ENCODE measurements at places on chromosomes 3 and 15.
A peak's percentile ranks its signal among the peaks of the same experiment; 100 is the strongest.

- DNase-seq: no peak
Measured at GRCh38 chr3:99330281-99330680, 308.1 kb upstream of the COL8A1 start.

DNA sequence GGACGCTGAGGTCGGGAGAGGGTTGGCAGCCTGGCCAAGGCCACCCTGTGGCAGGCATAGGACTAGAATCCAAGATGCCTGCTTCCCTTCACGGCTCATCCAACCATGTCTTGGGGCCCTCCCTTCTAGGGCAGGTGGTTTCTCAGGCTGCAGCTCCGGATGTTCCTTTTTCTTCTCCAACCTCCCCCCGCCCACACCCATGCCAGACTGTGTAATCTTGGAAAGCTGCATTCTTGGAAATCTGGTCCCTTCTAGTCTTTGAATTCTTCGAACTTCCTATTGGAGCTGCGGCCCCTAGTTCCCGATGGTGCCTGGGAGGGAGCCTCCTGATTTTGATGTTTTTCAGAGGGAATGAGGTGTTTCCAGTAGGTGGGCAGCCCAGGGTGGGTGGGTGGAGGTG, 109.8 kb downstream of the FBLN2 start:
- DNase-seq: no peak

DNA sequence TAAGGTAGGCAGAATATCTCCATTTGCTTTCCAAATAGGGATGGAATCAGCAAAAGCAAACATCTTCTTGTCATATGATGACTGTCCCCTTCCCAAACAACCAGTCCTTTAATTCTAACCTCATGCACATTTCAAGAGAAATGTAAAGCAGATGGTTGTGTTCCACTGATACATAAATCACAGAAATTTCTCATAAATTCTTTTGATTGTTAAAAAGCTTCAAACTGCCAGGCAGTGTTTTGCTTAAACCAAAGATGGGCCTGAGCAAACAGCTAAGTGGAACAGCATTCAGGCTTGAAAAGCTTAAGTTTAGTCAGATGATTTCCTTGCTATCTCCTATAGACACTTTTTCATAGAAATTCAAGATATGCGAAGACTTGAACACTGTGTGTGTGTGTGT, 74.3 kb upstream of the SOX2 start:
- DNase-seq: peak; percentile 12

DNA sequence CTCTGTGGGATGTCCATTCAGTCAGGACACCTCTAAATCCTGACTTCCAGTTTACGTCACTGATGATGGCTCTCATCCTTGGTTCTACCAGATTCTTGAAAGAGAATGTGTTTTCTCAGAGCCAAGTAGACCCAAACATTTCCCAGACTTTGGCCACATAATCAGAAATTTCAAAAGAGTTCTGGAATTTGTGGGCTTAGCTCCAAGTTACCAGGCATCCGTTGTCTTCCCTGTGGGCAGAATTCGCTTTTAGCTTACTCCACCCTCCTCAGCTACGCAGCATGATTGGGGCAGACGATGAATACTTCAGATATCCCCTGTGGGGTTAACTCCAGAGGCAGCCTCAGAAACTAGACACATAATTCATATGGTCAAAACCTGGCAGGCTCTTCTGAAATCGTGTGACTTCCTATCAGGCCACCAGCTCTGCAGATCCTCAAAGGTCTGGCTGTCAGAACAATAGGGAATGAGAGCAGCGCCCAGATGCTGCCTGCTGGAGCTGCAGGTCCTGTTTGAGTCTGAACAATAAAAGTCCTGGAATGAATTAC, 30.6 kb downstream of the CRTC3 start:
- DNase-seq: peak; percentile 95

GRCh38 chr3:141881702-141882101, 5.3 kb downstream of the ATP1B3 start:
- DNase-seq: no peak

- peak; percentile 60 for DNase-seq
Measured at GRCh38 chr15:31489801-31490646, 163.4 kb downstream of the KLF13 start.

DNA sequence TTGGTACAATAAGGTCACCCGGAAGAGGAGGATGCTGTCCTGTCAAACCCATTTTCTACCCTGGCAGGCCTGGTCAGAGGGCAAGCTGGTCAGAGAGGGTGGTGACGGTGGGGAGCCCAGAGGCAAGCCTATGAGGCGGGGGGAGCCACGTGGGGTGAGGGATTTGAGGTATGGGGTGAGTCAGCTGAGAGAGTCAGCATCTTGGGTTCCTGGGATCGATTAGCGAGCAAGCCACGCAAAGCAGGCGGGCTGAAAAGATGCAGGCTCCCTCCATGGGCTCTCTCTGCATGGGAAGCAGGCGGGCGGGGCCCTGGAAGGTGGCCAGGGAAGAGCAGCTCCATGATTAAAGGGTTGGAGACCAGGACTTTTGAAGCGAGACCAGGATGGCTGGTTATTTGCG, 48.1 kb downstream of the MAGEF1 start:
- peak; percentile 89 for DNase-seq

- DNase-seq: peak; percentile 22
Measured at GRCh38 chr3:114155370-114155821, 23.5 kb downstream of the DRD3 start.

DNA sequence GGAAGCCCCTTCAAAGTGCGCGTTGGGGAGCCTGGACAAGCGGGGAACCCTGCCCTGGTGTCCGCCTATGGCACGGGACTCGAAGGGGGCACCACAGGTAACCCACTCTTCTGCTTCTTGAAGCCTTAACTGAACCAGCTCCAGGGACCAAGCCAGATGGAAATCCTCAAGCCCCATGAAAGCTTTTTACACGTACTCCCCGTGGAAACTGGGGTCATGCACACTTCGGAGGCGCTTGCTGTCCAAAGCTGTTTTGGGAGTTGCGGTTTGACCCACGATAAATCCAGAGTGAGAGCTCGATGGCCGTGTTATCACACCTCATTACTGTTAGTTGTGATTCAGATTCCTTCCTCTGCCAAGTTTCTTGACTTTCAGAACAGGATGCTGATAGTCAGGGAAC, 47.5 kb downstream of the DNASE1L3 start:
- DNase-seq: no peak

Data from fibroblast of skin of right biceps (primary cell).